ENCODE measurements at places on chromosomes 7 and 10.

- no peak for DNase-seq
These were observed 54.9 kb downstream of the KCNMA1 start for GRCh38 chr10:77582710-77583115.

DNA sequence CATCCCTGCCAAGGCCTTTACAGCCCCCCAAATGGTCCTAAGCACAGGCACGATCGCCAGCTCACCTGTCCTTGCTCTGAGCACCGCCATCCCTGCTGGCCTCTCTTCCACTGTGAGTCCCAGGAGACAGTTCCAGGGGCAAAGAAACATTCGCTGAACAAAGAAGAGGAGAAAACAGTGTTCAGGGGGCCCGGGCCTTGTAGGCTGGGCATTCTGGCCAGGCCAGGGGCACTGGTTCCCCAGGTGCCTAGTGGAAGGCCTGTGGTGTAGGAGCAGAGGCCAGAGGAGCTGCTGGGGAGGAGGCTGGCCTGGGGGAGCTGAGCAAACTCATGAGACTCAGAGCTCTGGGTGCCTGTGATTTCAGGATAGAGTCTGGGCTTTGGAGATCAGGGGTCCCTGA, 22.6 kb downstream of the AQP1 start:
- DNase-seq: no peak

DNA sequence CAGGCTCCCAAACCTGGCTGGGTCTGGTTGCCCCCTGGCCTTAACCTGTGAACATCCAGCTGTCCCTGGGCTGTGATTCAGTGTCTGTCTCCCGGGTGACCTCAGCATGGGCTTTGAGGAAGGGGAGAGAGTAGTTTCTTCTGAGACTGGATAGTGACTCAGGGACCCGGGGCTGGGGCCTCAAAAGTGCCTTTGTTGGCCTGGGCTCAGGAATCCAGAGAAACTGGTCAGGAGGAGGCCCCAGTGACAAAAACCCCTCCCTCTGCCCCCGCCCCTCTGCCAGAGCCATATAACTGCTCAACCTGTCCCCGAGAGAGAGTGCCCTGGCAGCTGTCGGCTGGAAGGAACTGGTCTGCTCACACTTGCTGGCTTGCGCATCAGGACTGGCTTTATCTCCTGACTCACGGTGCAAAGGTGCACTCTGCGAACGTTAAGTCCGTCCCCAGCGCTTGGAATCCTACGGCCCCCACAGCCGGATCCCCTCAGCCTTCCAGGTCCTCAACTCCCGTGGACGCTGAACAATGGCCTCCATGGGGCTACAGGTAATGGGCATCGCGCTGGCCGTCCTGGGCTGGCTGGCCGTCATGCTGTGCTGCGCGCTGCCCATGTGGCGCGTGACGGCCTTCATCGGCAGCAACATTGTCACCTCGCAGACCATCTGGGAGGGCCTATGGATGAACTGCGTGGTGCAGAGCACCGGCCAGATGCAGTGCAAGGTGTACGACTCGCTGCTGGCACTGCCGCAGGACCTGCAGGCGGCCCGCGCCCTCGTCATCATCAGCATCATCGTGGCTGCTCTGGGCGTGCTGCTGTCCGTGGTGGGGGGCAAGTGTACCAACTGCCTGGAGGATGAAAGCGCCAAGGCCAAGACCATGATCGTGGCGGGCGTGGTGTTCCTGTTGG, at the start of gene CLDN4:
CLDN4 (plus strand) TSS at position 316 of the 903 bp plus-strand sequence; CDS start at position 522, 206 bp downstream.
- no peak for DNase-seq

DNA sequence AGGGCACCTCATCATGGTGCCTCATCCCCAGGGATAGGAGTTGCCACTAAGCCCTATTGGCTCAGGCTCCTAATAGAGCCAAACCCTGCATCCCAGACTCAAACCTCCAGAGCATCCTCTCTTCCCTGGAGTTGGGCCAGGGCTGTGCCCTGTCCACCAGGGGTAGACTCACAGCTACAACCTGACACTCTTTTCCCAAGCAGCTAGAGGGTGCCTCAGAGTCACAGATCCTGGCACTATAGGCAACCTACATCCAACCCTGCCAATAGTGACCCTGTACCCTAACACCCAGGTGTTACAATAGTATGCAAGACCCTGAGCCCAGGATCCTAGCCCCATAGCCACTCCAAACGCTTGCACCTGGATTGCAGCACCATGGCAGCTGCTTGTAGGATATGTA, 64.0 kb upstream of the PLA2G12B start:
- no peak for DNase-seq

GRCh38 chr10:103870516-103870915, 15.1 kb upstream of the SH3PXD2A start:
- no peak for DNase-seq

DNA sequence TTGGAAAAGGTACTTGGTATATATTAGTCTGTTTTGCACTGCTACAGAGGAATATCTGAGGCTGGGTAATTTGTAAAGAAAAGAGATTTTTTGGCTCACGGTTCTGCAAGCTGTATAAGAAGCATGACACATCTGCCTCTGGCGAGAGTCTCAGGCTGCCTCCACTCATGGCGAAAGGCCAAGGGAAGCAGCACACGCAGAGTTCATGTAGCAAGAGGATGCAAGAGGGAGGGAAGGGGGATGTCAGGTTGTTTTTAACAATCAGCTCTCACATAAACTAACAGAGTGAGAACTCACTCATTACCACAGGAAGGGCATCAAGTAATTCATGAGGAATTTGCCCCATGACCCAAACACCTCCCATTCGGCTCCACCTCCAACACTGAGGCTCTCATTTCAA, 484.8 kb upstream of the DPP6 start:
- DNase-seq: no peak

DNA sequence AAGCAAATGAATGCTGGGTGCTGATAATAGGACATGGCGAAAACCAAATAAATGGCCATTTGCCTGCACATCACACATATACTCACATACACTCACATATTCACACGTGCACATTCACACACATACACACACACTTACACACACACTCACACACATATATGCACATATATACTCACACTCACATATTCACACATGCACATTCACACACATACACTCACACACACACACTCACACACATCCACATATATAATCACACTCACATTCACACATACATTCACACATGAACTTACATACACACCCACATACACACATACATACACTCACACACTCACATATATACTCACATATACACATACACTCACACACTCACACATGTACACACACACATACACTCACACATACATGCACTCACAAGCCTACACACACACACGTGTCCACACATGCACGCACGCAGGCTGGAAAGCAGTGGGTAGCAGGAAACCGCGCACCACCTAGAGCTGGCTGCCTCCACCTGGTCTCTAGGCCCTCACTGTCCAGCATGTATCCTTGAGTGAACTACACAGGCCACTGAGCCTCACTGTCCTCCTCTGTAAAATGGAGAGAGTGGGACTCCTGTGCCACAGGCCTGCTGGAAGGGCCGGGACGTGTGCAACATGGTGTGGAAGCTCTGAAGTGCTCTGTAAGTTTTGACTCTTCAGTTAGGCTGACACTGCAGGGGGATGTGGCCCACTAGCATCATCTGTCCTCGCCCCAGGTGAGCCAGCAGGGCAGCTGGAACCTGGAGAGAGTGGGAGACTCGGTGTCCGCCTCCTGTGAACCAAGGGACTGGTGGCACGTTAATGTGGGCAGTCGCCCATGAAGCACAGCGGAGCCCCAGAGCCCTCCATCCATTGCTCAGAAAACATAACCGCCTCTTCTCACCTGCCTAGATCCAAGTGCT, 14.9 kb downstream of the TMEM72 start:
- DNase-seq: no peak
